Activated CD8-positive, alpha-beta memory T cell treated with anti-CD3 and anti-CD28 coated beads for 4 hours (primary cell): ENCODE measurements at places on chromosomes 5 and 9.
A peak's percentile ranks its signal among the peaks of the same experiment; 100 is the strongest.

GRCh38 chr9:2420543-2420942 lies 201.0 kb upstream of the VLDLR start:
- DNase-seq = no peak

GRCh38 chr5:74098941-74099340 lies 472.9 kb downstream of the ARHGEF28 start:
- no peak for DNase-seq

- no peak for DNase-seq
Measured at GRCh38 chr5:13976867-13977830, 32.7 kb upstream of the DNAH5 start.

DNA sequence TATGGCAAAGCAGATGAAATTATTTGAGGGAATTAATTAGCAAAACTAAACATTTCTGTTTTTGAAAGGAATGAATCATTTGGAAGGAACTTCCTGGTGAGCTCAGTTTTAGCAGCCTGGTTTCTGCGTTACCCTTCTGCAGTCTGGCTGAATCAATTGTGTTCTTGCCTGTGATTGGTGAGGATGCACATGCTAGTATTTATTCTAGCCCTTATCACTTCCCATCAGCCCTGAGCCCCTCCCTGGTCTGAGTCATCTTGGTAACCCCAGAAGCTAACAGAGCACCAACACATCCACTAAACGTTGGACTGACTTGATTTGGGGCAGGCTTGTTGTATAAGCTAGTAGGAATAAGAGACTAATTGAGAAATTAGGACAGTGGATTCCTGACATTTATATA lies 6.6 kb downstream of the TJP2 start:
- peak; percentile 35 for DNase-seq
